Right cardiac atrium (tissue), 5 donors: ENCODE measurements at places on chromosomes 5 and 9.
A peak's percentile ranks its signal among the peaks of the same experiment; 100 is the strongest.

GRCh38 chr5:1480217-1480616 lies 35.0 kb upstream of the SLC6A3 start:
- DNase-seq, result peak; percentile 81

DNA sequence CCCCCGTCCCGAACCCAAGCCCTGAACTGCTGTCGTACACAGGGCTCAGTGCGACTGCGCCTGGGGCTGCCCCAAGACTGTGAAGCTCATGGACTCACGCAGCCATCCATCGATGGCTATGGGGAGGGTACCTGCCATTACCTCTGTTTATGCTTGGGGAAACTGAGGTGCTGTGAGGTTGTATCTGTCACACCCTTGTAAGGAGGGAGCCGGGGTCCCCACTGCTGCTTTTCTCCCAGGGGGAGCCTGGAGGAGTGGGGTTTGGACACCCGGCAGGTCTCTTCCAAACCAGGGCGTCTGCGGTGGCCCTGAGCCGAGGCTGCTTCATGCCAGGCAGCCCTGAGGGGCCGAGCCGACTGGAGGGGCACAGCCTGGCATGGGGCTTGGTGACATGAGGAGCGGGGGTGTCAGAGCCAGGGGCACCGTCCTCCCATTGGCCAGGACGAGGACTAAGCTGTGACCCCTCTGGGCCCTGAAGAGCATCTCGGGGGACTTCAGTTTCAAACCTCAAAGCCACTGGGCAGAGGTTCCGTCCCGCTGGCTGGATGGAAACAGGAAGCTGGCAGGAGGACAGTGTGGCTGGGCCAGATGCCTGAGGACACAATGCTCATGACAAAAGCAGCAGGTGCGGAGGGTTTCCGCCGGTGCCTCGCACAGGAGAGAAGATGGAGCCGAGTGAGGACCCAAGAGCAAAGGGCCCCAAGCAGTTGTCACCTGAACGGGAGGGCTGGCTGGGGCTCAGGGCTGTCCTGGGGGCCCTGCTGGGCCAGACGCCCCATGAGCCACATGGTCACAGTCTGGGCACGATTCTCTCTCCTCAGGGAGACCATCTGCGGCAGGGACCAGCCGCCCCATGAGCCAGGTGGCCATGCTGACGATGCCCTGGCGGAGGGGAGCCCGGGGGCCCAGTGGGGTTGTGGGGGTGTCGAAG lies 54.4 kb upstream of the EXOC3 start:
- no peak for DNase-seq

DNA sequence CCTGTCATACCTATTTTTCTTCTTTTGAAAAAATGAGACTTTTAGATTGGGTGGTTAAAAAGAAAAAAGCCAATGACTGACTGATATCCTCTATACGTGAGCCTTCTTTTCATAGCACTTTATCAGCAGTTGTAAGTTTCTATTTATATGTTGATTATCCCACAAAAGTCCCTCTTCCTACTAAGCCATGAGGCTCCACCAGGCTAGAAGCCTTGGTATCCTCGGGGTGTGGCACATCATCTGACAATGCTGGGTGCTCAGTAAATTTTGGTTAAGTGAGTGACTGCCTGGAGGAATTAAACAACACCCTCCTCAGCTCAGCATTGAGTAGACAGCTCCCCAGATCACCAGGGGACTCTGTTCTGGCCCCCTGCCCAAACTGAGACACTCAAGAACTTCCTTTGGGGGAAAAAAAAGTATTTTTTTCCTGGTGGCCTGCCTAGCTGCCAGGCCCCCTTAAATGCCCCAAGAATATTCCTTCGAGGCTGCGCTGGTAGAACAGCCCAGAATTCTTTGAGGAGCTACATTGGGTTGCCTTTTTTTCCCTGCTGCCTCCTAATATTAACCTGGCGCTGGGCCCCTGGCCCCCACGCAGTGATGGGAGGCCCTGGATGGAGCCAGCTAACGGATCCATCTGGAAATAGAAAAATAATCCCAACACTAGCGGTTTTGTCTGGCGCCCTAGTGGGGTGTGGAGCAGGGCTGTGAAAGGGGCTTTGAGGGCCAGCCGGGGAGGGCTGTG lies 23.4 kb upstream of the COL27A1 start:
- DNase-seq, result no peak

DNA sequence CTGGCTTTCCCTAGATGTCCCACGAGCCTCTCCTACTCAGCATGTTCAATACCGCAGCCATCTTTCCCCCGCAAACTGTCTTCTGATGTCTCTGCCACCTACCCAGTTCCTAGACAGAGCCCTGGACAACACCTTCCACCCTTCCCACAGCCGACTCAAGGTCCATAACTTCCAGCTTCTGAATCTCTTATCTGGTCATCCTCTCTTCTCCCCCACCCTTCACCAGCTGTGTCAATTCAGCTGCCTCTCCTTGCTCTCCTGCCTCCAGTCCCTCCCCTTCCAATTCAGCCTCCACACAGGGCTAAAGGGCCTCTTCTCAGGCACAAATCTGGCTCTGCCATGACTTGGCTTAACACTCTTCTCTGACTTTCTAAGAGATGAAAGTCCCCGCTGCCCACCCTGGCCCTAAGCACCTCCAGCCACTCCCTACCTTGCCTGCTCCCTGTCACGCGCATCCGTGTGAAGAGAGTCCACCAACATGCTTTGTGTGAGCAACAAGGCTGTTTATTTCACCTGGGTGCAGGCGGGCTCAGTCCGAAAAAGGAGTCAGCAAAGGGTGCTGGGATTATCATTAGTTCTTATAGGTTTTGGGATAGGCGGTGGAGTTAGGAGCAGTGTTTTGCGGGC lies 25.2 kb downstream of the AQP7 start:
- DNase-seq, result no peak

DNA sequence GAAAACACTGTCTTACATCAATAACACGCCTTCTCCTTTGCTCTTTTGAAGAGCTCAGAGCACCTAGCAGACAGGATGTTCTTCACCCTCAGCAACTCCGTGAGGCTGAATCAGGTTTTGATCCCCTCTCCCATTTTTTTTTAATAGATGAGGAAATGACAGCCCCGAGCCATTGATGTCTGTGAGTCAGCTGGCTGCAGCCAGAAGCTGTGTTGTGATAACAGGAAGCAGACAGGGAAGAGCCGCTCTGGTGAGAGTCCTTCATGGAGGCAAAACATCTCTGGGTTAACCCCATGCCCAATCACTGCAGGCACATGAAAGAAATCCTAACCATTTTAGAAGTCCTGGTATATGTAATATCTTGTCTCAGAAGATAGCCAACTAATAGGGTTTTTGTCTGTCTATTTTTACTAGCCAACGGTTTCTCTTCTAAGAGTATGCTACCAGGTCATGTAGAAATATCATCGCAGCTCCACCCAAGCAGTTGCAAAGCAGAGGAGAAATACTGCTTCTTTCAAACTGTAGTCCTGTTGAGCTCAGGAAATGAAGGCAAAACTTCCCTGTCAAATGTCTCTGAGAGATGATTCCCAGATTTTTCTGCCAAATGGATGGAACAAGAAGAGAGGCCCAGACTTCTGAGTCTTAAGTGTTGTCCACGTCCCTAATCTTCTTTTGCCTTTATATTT lies 568.9 kb downstream of the CCDC171 start:
- no peak for DNase-seq

DNA sequence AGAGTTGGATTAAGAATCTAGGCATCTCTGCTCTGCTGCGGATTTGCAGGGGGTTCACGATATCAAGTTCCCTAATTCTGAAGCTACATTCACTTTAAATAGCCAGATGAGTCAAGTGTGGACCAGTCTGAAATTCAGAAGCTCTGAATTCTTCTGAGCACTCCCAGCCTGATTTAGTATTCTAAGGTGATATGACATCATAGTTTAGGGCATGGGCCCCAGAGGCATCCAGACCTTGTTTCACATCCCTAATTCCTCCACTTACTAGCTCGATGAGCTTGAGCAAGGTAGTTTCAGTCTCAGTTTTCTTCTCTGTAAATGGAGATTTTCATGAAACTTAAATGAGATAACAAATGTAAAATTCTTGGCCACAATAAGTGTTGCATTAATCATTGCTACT lies 65.2 kb downstream of the TMEM167A start:
- no peak for DNase-seq
